ENCODE measurements at places on chromosomes 1 and 21.

DNA sequence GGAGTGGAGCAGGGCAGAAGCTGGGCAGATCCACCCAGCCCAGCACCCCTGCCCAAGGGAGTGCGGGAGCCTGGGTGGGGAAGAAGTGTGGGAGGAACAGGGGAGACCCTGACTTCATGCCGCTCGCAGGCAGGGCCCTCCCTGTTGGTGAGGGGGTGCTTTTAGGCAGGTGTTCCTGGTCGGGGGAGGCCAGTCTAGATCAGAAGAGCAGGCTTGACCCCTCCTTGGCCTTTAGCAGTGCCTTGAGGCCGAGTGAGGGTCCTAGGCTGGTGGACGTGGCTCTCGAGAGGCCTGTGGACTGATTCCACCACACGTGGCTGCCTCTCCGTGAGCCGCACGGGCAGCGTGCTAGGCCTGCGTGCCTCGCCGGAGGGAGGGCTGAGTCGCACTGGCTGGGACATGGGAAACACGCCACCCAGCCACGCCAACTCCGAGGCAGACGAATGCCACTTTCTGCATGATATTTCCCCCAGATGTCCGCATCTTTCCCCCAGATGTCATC is 19.4 kb upstream of the COL18A1 start:
- no peak for DNase-seq

DNA sequence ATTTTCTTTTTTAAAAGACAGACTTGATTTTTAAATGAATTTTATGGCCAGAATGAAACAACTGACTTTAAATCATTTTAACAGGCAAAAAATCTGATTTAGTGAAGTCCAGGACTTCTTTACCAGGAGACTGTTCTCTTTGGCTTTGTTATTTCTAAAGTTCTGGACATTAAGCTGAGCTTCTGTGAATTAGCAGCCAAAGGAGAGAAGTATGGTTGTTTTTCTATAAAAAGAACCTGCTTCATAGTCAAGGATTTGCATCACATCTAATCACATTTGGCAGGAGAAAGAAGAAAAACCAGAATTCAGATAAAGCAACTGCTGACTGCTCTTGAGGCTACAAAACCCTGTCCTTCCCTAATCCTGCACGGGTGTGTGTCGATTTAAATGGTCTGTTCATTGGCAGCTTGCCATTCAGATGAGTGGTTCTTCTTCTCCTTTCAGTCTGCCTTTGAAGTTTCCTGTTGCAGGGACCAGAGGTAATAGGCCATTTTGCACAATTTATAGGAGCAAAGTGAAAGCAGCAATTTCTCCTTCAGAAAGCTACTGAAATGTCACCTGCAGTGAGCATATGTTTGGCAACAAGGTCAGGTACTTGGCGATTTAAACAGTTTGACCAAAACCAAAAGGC is 215.4 kb downstream of the OLFM3 start:
- no peak for DNase-seq

- DNase-seq = peak; percentile 71
Measured at GRCh38 chr1:39387452-39387851, 104.0 kb upstream of the BMP8A start.

GRCh38 chr1:18536356-18536755 is 55.6 kb downstream of the KLHDC7A start:
- DNase-seq = no peak

DNA sequence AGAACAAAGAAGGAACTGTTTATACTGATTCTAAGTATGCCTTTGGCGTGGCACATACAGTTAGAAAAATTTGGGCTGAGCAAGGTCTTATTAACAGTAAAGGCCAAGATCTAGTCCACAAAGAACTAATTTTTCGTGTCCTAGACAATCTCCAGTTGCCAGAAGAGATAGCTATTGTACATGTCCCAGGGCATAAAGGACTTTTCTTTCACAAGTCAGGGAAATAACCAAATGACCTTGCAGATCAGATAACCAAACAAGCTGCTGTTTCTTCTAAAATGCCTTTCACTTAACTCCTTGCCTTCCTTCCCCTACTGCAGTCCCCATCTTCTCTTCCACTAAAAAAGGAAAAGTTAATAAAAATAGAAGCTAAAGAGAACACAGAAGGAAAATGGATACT is 4.0 kb downstream of the TEX50 start:
- no peak for DNase-seq

DNA sequence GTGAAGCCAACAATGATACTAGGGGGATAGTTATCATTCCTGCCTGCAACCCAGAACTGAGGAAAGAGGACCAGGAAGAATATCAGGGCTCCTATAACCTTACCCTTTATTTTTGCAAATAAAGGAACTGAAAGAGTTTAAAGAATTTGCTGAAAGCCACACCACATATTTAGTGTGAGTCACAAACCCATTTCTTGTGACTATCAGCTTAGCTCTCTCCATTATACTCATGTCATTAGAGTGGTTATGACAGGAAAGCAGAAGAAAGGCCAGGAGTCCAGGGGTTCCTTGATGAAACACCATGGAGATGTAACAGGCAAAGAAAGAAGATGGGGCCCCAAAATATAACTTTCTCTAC is 141.1 kb upstream of the SAMSN1 start:
- DNase-seq = no peak

- no peak for DNase-seq
Measured at GRCh38 chr1:174982971-174983689, 16.6 kb upstream of the CACYBP start.

- peak; percentile 17 for DNase-seq
Measured at GRCh38 chr1:228734881-228735801, at the start of gene RHOU. RHOU (plus strand) TSS chr1:228735479; CDS start chr1:228735743, 264 bp downstream.

DNA sequence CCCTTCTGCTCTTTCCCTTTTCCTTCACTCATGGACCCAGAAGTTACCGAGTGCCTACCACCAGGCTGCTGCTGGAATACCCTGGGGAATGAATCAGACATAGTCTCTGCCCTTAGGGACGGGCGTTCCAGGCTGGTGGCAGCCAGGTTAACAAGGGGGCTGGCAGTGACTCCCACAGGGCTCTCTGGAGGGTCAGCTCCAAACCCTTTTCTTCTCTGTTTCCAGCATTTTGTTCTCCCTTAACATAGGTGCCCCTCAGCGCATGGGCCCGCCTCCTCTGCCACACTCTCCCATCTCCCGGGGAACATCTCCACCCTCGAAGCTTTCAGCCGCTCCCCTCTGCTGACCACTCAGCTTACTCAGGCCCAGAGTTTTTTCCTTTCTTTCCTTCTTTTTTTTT is 62.9 kb upstream of the LRP8 start:
- DNase-seq = no peak

GRCh38 chr1:219490566-219490965 is 122.3 kb downstream of the ZC3H11B start:
- no peak for DNase-seq

- no peak for DNase-seq
Measured at GRCh38 chr1:98188774-98189173, 267.9 kb upstream of the DPYD start.

- no peak for DNase-seq
Measured at GRCh38 chr1:94798054-94798453, 22.1 kb upstream of the SLC44A3 start.

DNA sequence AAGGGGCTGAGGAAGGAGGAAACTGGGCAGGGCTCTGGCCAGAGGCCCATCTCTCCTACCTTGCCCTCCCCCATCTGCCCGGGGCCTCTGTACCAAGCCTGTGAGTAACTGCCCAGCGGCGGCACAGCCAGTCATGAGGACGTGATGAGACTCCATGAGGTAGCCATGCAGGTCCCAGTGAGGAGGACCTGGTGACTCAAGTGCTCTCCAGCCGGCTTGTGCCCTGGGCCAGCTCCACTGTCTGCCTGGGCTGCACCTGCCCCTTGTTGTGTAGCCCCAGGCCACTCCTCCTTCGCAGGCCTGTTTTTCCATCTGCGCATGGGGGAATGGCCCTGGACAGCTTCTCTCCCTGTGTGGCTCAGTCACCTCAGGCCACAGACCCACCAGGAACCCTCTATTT is 42.0 kb upstream of the PADI1 start:
- no peak for DNase-seq

DNA sequence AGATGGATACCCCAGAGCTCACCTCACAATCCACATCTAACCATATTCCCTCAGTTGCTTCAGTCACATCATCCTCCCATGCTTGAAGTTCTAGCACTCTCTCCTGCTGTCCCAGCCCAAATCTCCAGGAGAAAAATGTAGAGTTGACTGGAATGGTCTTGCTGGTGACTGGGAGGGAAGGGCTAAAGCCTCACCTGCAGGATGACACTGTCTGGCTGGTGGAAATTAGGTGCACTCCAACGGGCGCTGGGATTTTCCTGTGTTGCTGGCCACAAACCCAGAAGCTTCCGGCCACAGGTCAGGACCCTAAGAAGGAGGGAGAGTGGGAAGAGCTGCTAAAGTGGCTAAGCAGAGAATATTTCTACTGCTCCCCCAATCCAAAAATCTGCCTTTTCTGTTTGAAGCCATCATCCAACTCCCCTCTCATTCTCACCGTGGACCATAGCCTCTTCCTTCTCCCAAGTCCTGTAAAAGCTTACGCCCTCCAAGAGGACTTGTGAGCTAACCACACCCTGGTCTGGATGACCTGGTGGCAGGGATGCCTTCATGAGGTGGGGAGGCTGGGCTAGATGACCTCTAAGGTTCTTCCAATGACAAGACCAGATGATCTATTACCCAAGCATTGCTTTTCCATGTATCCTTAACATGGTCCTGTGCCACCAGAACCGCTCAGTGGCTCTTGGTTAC is 37.5 kb upstream of the PPP1R15B start:
- DNase-seq = no peak

- peak; percentile 51 for DNase-seq
Measured at GRCh38 chr1:67766141-67766978, 66.9 kb downstream of the GNG12 start.

DNA sequence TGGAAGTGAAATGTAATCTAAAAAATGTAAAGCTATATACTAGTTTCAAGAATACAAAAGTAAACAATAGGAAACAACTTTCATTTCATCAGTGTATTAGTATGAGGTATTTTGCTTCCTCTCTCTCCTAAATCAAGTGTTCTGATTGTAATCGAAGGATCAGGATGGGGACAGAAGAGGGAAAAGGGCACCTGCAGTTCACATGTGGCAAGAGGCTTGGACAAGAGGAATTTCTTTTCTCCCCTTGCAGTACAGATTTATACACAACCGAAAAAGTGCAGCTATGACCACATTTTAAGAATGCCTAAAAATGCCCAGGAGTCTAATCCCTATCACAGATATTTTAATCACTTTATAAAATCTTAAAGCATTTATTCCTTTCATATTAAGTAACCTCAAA is 63.7 kb downstream of the NRIP1 start:
- DNase-seq = no peak

DNA sequence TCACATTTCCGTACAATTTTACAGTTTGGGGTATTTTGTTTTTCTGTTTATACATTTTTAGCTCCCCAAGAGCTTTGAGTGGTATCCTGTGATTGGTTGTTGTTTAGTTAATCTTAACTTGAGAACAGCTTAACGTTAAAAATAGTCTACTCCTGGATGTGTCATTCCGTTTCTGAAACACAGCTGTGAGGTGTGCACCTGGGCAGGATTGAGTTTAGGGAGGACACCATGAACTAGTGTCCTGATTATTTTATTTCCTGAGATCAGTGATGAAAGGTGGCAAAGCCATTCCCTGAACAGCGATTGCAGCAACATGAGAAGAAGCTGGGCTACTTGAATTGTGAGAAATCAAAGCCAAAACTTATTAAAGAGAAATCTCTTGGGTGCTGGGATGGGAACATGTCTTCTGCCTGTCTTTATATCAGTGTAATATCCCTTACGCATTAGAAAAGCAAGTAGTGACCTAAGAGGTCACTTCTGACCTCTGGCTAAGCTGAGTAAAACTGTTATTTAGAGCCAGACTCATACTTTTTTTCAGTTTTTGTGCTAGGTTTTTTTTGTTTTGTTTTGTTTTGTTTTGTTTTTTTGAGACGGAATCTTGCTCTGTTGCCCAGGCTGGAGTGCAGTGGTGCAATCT is 43.4 kb downstream of the ZBTB40 start:
- no peak for DNase-seq

DNA sequence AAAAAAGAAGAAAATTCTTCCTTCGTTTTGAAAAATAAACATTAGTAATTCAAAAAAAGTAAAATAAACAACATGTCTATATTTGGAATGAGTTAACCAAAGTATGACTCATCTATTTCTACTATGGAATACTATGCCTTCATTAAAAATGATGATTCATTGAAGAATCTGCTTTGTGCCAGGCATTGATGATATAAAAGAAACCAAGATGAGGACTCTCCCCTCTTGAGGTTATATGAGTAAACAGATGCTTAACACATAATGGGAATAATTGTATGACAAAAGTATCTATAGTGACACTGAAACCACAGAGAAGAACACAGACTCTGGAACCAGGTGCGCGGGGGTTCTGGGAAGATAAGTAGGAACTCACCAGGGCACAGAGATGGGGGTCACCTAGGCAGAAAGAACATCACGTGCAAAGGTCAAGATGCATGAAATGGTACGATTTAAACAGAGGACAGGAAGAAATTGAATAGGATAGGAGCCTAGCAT is 18.8 kb downstream of the ELF3 start:
- peak; percentile 48 for DNase-seq

- peak; percentile 40 for DNase-seq
Measured at GRCh38 chr1:55669293-55669692, 454.1 kb upstream of the USP24 start.

GRCh38 chr1:2506901-2507565 is 19.4 kb downstream of the PANK4 start:
- DNase-seq = no peak

GRCh38 chr1:184747089-184747955 is 7.3 kb downstream of the EDEM3 start:
- DNase-seq = no peak

DNA sequence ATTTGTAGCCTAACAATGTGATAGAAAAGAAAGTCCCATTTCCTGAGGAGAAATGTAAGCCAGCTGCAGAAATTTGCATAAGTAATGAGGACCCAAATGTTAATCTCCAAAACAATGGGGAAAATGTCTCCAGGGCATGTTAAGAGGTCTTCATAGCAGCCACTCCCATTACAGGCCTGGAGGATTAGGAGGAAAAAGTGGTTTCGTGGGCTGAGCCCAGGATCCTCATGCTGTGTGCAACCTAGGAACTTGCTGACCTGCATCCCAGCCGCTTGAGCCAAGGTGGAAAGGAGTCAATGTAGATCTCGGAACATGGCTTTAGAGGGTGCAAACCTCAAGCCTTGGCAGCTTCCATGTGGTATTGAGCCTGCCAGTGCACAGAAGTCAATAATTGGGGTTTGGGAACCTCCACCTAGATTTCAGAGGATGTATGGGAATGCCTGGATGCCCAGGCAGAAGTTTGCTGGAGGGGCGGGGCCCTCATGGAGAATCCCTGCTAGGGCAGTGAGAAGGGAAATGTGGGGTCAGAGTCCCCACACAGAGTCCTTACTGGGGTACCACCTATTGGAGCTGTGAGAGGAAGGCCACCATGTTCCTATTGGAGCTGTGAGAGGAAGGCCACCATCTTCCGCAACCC is 14.2 kb upstream of the F13B start:
- DNase-seq = no peak

GRCh38 chr1:209704584-209704983 is at the start of gene HSD11B1:
HSD11B1 (plus strand) TSS chr1:209704846; CDS start chr1:209704943, 97 bp downstream.
- DNase-seq = peak; percentile 87

DNA sequence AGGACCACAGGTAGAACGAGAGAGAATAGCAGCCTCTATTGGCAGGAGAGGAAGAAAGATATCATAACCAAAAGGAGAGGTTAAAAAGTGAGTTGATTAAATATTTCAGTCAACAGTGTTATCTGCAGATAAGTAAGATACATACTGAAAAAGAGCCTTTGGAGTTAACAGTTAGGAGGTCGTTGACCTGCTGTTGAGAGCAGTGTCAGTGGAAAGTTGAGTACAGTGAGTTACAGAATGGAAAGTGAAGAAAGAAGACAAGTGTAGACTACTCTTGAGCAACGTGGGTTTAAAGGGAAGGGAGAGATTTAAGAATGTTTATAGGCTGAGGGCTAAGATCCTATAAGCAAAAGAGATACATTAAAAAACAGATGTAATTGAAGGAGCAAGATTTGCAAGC is 30.2 kb downstream of the GNAT2 start:
- no peak for DNase-seq

Data from GM04504 (cell line).